ENCODE measurements at places on chromosomes 6 and 20.
A peak's percentile ranks its signal among the peaks of the same experiment; 100 is the strongest.

- DNase-seq = no peak
Measured at GRCh38 chr20:1881240-1881835, 13.9 kb upstream of the SIRPA start.

- DNase-seq = no peak
Measured at GRCh38 chr6:15620611-15621010, 42.2 kb downstream of the DTNBP1 start.

DNA sequence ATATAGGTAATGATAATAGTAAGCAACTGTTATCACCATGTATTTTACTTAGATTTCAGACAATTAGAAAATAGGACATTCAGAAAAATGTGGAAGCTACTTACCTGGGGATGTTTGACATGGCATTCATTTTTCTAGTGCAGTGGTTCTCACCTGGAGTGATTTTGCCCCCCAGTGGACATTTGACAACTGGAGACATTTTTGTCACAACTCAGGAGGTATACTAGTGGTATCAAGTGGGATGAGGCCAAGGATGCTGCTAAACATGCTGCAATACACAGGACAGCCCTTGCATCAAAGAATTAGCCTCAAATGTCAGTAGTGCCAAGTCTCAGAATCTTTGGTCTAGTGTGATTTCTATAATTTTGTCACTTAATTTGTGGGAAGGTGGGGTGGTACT, 36.1 kb downstream of the NUS1 start:
- DNase-seq = no peak

GRCh38 chr20:925516-925915, 9.4 kb upstream of the ANGPT4 start:
- no peak for DNase-seq

GRCh38 chr6:167898673-167899311, 72.1 kb downstream of the AFDN start:
- no peak for DNase-seq

- DNase-seq = no peak
Measured at GRCh38 chr6:11345536-11345935, 113.1 kb upstream of the NEDD9 start.

DNA sequence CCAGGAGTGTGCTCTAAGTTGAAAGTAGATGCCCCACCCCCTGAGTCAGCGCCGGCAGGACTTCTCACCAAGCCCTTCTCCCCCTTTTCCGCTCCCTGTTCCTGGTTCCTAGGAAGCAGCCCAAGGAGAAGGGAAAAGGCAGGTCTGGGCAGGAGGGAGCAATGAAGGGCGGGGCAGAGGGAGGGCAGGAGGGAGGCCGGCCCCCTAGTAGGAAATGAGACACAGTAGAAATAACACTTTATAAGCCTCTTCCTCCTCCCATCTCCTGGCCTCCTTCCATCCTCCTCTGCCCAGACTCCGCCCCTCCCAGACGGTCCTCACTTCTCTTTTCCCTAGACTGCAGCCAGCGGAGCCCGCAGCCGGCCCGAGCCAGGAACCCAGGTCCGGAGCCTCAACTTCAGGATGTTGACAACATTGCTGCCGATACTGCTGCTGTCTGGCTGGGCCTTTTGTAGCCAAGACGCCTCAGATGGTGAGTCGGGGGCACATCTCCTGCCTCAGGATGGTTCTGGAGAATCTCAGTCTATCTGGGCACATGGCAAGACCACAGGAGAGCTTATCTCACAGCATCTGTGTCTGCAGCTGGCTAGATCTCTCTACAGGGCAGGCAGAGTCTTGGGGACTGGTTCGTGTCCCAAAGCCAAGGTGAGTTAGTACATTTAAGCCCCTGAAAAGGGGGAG, at the start of gene PROCR:
Gene PROCR (plus strand): TSS at position 320 of the 681 bp plus-strand sequence. CDS start 83 bp downstream, at position 403.
- DNase-seq = peak; percentile 25

DNA sequence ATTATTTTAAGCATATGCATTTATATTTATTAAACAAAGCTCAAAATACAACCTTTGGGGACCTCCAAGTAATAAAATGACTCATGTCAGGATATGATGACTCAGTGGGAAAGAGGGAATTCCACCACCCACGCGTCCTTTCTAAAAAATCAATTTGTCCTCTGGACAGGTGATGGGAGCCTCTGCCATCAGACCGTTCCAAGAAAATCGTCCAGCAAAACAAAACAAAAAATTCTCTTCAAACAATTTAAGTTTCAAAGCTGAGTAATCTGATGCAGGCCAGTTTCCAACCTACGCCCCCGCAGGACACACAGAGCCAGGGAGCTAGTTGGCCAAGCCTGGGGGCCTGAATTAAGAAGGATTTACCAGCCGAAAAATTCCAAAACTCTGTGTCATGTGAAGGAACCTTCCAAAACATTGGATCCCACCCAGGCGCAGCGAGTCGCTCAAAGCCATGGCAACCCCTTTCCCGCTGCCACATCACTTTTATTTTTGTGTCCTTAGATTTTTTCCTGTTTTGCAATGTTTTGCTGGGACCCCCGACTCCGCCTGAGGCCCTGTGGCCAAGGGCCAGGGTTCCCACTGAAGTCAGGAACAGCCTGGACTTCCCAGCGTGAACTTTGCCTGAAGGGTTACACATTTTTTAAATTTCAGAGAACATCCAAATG, 95.3 kb downstream of the NFATC2 start:
- no peak for DNase-seq

- DNase-seq = peak; percentile 68
Measured at GRCh38 chr20:53926428-53927028, 143.9 kb downstream of the BCAS1 start.

DNA sequence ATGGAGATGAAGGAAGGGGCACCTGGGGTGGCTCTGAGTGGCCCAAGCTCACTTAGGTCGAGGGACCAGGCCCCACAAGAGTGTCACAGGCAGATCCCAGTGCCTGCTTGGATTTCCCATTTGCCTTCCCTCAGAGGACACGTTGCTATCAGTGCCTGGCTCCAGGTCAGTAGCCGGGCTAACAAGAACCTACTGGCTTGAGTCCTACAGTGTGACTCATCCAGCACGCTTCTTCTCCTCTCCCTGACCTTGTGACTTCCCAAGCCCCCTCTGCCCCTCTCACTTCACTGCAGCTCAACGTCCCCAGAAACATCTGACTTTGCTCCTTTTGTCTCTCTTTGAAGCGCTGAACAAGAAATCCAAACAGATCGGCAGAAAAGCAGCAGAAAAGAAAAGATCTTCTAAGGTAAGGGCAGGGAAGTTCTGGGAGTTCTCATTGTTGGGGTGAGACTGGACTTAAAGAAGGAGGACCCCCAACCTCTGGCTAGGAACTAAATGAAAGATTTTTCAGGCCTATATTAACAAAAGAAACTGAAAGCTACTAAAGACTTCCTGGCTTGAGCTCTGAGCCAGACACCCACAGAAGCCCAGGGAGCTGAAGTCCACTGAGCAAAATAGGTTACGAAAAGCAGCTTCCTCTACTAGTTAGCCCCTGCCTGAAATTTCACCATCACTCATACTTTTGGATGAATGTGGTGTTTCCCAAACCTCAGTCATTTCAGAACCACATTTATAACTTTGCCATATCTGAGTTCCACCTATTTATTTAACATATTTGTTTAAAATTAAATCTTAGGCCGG, 21.5 kb downstream of the ASIP start:
- DNase-seq = no peak

- no peak for DNase-seq
Measured at GRCh38 chr20:63652192-63652980, 838 bp downstream of the STMN3 start.

DNA sequence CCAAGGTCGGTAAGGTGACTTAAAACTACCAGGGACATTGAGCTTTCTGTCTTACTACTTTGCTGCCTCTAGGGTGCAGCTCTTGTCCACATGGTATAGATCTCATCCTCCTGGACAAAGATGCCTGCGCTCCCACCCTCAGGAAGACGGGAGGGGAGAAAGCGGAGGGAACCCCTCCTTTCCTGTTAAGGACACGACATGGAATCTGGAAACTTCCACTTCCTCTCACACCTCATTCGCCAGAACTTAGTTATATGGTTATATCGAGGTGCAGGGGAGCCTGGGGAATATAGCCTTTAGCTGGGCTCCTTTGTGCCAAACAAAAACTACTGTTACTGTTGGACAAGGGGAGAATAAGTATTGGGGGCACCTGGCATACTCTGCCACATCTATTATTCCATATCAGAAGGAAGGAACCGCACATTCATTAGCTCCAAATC, 224.3 kb upstream of the TSHZ2 start:
- DNase-seq = no peak

- no peak for DNase-seq
Measured at GRCh38 chr20:37293301-37293943, 4.0 kb downstream of the MANBAL start.

DNA sequence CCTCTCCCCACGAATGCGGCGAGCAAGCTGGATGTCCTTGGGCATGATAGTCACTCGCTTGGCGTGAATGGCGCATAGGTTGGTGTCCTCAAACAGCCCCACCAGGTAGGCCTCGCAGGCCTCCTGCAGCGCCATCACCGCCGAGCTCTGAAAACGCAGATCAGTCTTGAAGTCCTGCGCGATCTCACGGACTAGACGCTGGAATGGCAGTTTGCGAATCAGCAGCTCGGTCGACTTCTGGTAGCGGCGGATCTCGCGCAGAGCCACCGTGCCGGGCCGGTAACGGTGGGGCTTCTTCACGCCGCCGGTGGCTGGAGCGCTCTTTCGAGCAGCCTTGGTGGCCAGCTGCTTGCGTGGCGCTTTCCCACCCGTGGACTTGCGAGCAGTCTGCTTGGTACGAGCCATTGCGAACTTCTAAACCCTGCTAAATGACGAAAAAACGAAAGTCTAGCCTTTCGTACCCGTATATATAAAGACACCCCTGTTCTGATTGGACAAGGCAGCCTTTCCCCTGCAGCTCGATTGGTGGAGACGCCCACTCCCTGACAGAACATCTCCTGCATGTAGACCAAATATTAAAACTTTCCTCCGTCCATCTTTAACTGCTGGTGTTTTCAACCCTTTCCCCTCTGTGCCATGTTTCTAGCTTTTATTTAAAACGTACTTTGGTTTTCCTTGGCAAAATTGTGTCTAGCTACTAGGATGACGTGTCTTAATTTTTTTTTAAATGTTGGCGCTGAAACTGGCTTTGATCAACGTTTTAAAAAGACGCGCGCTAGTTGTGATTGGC, 109.8 kb downstream of the HFE start:
- peak; percentile 92 for DNase-seq

DNA sequence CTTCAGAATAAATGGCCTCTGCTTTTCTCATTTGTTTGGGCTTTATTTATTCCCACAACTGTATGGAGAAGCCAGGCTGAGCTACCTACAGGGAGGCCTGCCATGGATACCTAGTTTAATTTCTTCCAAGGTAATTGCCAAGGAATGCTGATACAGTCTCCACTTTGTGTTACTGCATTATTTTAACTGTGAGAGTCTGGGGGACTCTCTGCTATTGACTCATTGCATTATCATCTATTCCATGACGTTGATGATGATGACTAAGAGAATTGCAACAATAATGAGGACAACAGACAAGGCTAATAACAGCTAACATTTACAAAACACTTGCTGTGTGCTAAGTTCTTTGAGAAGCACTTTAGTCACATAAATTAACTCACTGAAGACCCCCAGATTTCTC, 88.3 kb upstream of the COL21A1 start:
- DNase-seq = no peak

Data from CD4-positive, alpha-beta T cell treated with Interleukin-15 for 1 hour (primary cell).